ENCODE measurements at places on chromosomes 6 and 20.
A peak's percentile ranks its signal among the peaks of the same experiment; 100 is the strongest.

GRCh38 chr6:15444881-15445280 lies 199.0 kb downstream of the JARID2 start:
- DNase-seq: no peak

DNA sequence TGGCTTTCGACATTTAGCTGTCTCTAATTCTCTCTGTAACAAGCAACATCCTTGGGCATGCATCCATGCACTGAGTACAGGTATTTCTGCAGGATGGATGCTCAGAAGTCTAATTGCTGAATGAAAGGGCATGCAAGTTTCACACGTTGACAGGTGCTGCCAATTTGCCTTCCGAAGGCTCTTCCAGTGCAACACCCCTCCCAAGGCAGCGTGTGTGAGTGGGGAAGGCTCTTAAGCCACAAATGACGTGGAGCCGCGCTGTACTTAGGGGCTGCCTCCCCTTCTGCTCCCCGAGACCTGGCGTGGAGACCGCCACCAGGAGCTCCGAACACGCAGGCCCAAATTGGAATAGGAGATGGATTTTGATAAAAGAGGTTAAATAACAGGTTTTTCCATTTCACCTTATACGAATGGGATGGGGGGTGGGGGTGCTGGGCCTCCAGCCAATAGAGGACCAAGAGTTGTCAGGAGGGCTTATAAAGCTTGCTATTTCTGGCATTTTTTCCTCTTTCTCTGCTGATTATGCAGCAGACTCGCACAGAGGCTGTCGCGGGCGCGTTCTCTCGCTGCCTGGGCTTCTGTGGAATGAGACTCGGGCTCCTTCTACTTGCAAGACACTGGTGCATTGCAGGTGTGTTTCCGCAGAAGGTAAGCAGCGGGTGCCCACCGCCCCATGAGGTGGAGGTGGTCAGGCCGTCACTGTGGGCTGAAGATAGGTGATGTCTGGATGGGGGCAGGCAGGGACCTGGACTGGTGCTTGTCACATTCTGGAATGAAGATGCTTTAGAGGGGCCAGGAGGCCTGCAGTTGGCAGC lies 30.9 kb downstream of the TOX2 start:
- DNase-seq: no peak

- DNase-seq: no peak
These were observed 153.6 kb downstream of the GMPR start for GRCh38 chr6:16392010-16392409.

GRCh38 chr6:117270843-117271507 lies 5.6 kb downstream of the VGLL2 start:
- DNase-seq: no peak

DNA sequence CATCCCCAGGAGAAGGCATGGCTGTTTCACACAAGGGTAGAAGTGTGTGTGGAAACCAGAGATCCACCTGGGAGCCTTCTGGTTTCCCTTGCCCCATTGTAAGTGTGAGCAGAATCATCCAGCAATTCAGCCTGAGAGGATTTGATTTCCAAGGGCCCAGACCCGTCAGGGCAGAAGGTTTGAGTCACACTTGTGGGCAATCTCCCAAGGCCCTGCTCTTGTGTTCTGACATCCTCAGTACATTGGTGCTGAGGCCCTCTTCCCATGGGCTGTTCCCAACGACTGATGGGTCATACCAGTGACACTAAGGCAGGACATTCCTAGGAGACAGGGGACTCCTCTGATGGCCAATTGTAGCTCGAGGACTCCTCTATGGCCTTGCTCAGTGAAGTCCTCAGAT lies 58.2 kb upstream of the POLR1H start:
- no peak for DNase-seq

GRCh38 chr6:16700916-16701234 lies 60.4 kb downstream of the ATXN1 start:
- DNase-seq: no peak

GRCh38 chr6:137919502-137919823 lies 52.4 kb downstream of the TNFAIP3 start:
- DNase-seq: no peak

DNA sequence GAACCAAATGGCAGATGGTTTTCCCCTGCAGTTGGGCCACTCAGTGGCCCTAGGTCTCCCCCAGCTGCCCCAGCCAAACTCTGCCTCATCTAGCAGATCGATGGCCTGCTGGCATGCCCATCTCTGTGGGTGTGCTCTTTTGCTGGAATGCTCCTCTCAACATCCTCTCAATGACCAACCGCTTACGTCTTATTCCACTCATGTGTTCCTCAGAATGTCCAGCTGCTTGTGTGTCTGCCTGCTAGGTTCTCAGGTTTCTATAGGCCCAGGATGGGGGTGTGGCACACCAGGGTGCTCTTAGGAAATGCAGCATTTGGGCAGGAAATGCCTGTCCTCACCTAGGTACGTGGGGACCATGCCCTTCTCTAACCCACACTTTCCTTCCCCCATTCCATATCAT lies 509.9 kb upstream of the SYNCRIP start:
- DNase-seq: no peak

DNA sequence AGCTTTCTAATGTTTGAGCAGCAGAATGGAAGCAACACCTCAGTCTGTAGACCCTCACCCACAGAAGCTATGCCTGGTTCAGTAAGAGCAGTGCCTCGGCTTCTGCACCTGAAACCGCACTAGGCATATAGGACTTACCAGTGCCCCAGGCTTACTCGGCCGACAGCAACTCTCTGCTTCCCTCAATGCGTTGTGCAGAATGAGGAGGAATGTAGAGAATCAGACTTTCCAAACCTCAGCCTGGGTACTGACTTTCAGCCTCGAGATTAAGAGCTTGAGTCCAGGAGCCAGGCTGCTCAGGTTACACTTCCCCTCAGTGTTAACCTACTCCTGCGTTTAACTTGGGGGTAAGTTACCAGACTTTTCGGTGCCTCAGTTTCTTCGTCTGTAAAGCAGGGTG lies 8.6 kb downstream of the EYA2 start:
- no peak for DNase-seq

DNA sequence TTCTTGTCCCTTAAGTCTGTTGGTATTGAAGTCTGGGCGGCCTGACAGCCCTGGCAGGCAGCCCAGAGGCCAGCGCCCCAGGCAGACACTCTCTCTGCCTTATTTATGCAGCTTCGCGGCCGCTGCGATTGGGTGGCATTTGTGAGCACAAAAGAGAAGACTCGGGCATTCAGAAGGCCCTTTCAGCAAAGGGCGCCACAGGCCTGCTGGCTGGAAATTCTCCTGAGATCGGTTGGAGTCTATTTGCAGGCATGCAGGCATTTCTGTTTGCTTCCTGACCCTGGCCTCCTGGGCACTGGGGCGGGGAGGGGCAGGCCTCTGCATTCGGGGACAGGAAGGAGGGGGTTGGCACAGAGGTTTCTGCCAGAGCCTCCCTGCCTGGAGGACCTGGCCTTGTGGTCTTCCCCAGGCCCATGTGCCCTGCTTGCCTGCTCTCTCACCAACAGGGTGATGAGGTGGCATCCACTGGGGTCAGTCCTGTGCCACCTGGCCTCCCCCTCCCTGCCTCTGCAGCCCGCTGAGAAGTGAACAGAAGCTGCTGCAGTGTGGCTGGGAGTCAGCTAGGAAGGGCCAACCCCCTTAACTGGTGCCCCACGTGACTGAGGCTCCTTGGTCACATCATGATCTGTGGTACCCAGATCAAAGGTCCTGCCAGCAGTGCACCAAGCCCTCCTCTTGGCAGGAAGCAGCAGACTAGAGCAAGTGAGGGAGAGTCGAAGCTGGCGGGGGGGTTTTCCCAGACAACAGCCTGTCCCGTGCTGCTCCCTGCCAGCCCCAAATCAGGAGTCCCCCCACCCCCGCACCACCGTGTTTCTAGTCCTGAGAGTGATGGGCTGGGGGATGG lies 16.6 kb upstream of the CCDC167 start:
- peak; percentile 94 for DNase-seq

DNA sequence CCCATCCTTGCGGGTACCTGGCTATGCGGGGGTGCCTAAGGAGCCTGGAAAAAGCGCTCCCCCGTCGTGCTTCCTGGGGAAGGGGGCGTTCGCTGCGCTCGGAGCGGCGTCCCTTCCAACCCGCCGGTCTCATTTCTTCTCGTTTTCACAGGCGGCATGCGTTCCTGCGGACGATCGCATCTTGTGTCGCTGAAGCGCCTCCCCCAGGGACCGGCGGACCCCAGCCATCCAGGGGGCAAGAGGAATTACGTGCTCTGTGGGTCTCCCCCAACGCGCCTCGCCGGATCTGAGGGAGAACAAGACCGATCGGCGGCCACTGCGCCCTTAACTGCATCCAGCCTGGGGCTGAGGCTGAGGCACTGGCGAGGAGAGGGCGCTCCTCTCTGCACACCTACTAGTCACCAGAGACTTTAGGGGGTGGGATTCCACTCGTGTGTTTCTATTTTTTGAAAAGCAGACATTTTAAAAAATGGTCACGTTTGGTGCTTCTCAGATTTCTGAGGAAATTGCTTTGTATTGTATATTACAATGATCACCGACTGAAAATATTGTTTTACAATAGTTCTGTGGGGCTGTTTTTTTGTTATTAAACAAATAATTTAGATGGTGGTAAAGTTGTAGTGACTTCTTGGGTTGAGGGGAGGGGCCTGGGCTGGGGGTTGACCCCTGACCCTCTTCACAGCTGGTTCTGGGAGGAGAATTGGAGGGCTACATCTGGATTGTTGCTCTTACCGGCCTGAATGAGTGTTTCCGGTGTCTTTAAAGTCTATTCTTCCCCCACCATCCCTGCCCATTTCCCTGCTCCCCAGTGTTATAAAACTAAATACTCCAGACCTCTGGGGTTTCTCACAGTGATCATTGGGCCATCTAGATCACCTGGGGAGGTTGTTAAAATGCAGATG lies 1.1 kb downstream of the ID1 start:
- DNase-seq: no peak

GRCh38 chr6:82840571-82840970 lies 225.1 kb downstream of the UBE3D start:
- DNase-seq: no peak

DNA sequence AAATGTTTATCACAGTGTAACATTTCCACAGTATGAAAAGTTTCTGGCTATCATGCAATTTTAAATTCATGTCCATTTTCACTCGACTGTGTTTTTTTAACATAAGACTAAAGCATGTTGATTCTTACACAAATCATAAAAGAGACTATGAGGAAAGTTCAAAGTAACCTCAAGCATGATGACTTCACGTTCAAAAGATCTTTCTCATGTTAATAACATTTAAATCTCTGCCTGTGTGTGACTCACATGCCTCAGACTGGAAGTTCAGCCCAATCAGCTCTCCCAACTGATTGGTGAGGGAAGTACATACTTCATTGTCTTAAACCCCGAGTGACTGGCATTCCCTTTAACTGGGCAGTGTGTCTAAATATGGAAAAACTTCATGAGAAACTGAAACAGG lies 37.4 kb downstream of the ATXN1 start:
- DNase-seq: no peak

DNA sequence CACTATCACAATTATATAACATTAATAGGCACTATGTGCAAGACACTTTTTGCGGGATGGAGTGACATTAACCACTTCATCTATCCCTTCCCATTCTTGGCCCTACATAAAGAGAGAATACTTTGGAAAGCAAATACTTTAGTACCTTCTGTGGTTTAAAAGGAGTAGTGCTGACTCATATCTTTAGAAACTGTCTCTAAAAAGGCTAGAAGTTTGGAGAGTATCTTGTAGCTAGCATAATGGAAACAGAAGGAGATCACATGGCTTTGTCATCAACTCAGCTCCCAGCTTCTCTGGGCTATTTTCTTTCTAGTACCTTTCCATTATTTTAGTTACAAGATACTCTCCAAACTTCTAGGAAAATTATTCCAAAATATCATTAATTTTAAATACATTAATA lies 157.5 kb downstream of the ADGRG6 start:
- no peak for DNase-seq

- DNase-seq: no peak
These were observed 102.1 kb upstream of the NXT1 start for GRCh38 chr20:23248461-23248882.
